Liver (tissue), 10 donors: ENCODE measurements at places on chromosomes 1 and 21.

GRCh38 chr1:241677201-241677600 is 25.1 kb downstream of the WDR64 start:
- DNase-seq = no peak

DNA sequence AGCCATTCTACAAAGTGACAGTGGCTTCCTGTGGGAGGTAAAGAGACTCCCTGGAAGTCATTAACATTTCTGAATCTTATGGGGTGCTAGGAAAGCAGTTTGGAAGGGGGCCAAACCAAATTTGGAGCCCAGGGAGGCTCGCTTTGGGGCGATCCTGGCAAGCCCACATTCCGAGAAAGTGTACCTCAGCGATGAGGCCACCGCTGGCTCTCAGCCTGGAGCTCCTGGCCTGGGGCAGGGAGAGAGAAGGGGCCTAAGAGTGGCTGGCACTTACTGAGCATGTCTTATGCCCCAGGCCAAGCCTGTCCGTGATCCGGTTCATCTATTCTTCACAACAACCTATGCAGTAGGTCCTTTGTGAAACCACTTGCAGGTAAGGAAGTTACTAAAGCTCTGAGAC is 98.8 kb downstream of the CCDC185 start:
- no peak for DNase-seq

GRCh38 chr1:231072041-231072440 is 32.0 kb upstream of the FAM89A start:
- DNase-seq = no peak

DNA sequence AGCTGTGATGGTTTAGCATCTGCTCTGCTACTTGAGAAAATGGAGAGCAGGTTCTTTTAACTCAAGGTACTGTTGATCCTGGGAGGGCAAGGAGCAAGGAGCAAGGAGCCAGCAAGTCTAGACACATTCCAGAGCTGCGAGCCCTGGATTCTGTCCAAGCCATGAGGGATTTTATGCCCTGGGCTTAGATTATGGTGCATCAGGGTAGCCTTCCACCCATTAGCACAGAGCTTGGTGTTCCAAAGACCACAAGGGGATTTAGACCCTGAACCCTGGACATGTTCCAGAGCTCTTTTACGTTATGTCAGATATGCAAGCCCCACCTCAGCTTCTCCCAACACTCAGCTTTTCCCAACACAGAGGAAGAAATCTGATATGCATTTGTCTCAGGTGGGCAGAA is 2.0 kb upstream of the OR14I1 start:
- no peak for DNase-seq

- no peak for DNase-seq
Measured at GRCh38 chr1:45328680-45329079, 2.0 kb downstream of the HPDL start.

GRCh38 chr1:234774971-234775370 is 165.0 kb upstream of the IRF2BP2 start:
- DNase-seq = no peak

DNA sequence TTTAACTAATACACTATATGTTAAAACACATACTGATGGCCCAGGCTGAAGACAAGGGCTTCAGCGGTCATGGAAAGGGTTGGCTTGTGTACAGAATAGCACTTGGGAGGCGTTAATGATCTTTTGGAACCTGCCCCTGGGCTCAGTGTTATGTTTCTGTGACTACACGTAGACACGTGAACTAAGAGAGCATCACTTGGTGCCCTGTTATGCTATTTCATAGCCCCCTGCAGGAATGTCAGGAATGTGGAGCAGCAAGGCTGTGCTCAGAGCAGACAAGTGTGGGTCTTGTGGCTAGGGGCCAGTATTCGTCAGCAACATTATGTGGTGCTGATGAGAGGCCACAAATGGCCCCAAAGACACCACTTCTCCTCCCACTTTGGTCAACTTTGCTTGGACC is 132.4 kb downstream of the MAP3K21 start:
- no peak for DNase-seq

DNA sequence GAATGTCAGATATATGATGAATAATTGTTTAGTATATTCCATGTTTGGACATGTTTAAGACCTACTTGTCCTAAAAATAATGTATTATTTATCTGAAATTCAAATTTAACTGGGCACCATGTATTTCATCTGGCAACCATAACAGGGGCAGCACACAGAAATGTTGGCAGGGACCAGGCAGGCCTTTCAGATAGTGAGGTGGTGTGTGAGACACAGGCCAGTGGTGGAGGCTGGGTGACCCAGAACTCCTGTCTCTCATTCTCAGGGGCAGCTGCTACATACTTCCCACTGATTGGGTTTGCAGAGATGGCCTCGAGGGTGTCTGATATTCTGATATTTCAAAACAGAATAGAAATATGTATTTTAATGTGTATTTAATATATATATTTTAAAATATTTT is 1.3 kb upstream of the FASLG start:
- DNase-seq = no peak

GRCh38 chr1:12485231-12486058 is 132.6 kb downstream of the DHRS3 start:
- no peak for DNase-seq

- DNase-seq = peak; percentile 58
Measured at GRCh38 chr1:222464841-222465210, 83.1 kb downstream of the HHIPL2 start.

DNA sequence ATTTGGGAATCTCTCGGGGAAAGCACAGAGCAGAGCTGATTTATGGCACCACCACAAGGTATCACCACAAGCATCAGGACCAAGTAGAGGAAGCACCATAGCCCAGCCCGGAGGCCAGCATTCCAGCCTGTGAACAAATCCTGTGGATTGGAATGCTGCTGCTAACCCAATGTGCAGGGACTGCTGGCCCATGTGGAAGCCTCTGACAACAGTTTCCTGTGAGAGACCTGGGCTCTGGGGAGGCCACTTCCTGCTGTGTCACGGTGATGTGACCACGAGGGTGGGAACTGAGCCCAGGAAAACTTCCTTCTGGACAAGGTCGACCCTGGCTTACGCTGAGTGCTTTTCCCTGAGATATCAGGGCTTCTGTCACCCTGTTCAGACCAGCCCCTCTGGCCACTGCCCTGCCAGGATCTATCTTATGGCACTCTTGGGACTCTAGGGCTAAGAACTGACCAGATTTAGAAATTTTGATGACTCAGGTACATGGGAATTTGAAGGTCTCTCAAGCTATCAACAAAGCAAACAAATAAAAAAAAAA is 88.3 kb upstream of the NGF start:
- DNase-seq = no peak

DNA sequence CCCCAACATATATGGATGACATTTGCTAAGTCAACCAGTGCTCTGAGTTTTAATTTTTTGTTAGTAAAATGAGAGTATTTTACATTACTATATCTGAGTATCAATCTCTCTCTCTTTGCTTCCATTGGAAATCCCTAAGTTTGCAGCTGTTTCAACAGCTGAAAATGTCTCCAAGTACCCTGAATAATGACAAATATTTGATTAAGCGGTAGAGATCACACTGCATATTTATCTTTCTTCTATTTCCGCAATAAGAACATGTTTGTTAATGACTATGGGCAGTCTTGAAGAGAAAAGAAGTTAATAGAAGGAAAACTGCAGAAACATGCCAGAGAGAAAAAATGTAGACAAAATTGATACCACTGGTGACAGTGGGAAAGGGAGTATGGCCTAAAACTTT is 1117.5 kb downstream of the NCAM2 start:
- no peak for DNase-seq

- no peak for DNase-seq
Measured at GRCh38 chr21:33883118-33883517, 32.5 kb downstream of the ATP5PO start.

DNA sequence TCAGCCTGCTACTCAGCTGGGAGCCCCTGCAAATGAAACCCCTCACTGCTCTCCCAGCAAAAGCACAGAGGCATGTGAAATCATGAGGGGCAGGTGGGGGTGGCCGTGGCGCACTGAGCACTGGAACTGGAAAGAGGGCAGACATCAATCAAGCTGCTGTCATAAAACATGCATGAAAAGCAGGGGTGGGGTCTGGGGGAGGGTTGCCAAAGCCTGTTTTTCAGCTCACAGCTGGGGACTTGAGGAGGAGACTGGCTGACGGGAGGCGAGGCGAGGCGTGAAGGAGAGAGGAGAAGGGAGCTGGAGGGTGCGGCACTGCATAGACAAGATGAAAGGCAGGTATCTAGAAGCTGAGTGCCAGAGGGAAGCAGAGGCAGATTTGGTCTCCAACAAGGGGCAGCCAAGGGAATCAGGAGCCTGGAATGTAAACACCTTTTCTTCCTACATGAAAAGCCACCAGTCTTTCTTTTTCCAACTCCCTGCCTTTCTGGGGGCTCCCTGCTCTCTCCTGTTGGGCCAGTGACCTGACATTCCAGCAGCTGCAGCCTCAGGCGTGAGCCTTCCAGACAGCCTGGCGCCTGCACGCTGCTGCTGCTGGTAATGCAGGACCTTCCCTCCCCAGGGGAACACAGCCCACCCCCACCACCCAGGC is 87.0 kb downstream of the NMNAT2 start:
- DNase-seq = no peak

- DNase-seq = no peak
Measured at GRCh38 chr1:9291914-9292360, 757 bp upstream of the SPSB1 start.

- DNase-seq = no peak
Measured at GRCh38 chr1:115437196-115437595, 99.1 kb upstream of the NGF start.

- DNase-seq = no peak
Measured at GRCh38 chr1:155124503-155125463, 2.9 kb upstream of the EFNA1 start.

DNA sequence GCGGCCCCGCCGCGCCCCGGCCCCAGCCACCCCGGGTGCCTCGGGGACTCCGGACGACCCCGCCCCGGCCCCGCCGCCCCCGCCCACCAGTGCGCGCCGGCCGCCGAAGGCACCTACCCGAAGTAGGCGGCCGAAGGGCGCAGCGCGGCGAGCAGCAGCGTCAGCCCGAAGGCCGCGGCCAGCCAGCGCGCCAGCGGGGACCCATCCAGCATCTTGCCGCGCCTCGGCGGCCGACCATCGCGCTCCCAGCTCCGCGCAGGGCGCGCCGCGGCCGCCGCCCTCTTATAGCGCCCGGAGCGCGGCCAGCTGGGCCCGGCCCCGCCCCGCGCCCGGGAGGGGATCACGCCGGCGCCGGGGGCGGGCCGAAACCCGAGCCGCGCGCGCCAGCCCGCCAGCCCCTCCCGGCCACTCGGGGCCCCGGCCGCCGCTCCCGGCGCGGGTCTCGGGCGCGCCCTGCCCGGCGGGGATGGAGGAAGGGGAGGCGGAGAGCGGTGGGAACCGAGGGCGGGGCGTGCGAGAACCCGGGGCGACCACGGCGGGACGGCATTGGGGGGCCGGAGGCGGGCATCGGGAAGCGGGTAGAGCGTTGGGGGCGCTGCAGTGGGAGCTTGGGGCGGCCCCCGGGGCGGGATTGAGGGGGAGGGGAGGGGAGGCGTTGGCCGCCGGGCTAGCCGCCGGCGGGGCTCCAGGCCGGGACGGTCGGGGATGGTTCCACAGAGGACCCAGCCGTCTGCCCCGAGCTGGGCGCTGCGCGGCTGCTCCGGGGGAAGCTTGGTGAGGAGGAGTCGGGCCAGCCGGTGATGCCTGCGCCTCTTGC is at the start of gene WNT9A:
Gene WNT9A (minus strand): TSS at position 257 of the 817 bp plus-strand sequence. CDS start 45 bp downstream, at position 212.
- DNase-seq = no peak

GRCh38 chr1:17404820-17405219 is 32.8 kb downstream of the PADI6 start:
- DNase-seq = no peak

DNA sequence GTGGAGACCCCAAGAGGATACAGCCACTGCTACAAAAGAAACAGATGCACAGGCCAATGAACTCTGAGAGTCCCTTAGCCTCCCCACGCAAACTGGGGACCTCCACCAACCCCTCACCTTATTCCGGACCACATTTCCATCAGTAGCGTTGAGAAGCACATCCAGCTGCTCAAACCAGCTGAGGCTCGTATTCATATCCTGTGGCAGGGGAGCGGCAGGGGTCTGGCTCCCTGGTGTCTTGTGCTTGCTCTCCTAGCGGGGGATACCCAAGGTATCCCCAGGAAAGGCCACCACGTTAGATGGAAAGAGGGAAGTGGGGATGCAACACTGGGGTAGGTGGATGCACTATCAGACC is 481 bp downstream of the CCDC163 start:
- no peak for DNase-seq

- peak; percentile 36 for DNase-seq
Measured at GRCh38 chr1:103529746-103530145, 4.2 kb downstream of the RNPC3 start.

DNA sequence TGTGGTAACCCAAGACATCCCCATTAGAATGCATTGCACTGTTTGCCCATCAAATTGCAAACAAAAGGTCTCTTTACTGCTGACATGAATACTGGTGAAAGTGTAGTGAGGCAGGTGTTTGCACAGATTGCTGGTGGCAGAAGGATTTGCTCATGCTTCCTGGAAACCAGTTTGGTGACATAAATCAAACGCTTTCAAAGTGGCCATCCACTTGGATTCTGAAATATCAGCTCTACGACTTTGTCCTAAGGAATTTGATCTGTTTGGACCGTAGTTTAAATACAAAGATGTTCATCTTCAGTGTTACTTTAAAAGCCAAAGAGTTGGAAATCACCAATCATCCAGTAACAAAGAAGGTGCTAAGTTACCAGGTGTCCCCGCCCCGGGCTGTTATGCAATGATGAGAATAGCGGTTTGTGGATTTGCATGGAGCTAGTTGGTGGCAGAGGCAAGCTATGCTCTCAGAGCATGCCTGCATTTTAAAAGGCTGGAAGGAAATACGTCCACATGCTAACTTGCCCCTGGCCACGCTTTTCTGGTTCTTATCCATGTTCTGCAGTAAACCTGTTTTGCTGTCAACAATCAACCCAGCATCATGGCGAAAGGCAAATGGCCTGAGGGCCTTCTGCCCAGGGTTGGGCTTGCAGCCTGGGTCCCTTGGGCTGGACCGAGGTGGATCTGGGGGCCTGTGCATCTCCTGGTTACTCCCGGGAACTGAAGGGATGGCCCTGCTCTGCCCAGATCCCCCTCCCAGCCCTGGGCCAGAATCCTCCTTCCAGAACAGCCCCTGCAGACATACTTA is 49.2 kb downstream of the UMODL1 start:
- no peak for DNase-seq

DNA sequence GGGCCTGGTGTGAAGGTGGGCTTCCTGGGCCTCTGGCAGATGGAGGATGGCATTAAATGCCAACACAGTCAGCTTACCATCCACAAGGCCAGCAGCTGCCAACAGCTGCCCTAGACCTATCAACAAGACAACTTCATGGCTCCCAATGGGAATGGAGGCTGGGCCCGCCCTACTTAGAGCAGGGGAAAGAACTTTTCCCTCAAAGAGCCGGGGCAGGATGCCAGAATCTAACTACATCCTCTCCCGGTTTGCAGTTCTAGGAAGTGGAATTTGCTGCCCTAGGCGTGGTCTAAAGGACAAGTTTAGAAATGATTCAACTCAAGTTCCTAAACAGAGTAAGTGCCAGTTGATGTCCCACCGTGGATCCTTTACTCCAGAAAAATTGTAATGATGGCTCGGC is 13.1 kb downstream of the ICMT start:
- no peak for DNase-seq

GRCh38 chr1:41359211-41360073 is 1.8 kb upstream of the FOXO6 start:
- DNase-seq = peak; percentile 21
